ENCODE measurements at places on chromosomes 16 and 17.

DNA sequence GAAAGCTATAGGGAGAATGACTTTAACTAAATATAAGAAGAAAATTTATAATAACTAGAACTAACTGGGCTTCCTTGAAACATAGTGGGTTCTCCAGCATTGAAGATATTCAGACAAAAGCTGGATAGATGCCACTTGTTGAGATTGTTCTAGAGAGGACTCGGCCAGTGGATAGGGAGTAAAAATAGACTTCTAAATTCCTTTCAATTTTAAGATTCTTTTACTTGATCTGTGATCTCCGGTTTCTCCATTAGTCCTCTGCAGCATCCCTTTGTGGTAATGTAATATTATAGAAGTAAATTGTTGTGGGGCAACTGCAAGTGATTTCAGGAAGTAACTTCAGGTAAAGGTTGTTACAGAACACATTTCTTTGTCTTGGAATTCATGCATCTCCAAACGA, 10.3 kb upstream of the RARA start:
- DNase-seq, result no peak

- DNase-seq, result no peak
Observed at GRCh38 chr17:8048236-8048635, 9.4 kb downstream of the ALOX15B start.

DNA sequence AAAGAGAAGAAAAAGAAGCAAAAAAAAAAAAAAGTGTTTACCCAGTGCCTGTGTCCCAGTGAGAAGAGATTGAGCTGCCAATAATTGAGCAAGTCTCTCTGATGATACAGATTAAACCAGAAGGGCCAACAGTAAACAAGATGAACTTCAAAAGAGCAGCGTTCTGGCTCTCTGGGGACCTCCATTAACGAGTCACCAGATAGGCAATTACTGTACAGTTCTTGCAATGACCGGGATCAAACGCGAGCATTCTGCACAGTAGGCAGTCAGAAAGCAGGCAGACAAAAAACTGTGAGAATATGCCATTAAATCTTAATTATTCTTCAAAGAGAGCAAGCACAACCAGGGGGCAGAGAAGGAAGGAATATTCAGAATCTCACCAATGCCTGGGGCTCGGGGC, 626.1 kb downstream of the TMEM114 start:
- no peak for DNase-seq

DNA sequence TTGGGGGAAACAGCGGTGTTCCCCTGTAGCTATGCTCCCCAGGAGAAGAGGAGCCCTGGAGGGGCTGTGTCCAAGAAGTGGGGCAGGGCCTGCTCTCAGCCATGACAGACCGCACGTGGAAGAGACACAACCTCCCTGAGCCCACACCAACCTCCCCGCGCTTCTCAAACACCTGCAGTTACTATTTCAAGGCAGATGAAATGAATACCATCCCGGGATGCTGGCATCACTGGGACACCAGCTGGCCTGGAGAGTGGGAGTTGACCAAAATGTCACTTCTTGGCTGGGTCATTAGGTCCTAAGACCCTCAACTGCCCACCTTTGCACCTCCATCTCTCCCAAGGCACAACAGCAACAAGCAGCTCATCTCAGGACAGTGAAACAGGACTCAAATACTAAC, 32.0 kb downstream of the SPHK1 start:
- DNase-seq, result no peak

DNA sequence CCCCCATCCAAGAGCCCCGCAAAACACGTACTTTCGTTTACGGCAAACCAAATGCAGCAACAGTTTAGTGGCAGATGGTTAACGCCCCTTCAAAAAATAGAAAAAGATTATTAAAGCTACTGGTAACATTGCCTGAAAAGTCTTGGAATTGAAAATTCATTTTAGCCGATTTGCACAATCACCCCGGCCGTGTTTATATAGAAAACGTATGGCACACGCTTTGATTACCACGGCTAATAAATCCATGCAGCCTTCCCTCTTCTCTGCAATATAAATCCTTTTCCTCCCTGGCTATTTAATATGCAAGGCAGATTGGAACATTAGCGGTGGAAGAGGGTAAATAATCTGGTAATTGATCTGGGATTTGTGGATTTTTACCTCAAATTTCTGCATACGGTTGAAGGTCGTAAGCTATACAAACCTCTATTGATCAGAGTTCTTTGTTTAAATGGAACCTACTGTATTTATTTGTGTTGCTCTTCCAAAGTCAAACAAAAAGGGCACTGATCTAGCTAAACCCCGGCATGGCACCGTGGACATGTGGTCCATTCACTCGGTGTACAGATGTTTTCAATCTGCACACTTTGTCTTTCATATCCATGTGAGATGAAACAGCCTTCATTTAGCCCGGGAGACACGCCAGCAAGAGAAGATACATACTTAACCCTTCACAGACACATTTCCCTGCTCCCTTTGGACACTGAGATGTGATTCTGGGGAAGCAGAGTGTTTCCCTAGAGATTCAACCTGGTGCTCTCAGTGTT, 238.1 kb upstream of the MAF start:
- no peak for DNase-seq

DNA sequence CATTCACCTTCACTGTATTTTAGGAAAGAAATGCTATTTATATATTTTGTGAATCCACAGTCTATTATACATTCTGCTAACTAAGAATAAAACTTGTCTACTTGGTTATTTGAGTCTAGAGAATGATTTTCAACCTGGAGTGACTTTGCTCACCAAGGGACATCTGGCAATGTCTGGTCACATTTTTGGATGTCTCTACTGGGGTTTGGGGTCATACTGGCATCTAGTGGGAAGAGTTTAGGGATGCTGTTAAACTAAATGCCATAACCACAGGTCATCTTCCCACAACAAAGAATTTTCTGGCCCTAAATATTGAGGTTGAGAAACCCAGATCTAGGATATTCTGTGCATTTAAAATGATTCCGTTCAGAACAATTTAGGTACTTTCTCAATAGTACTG, 26.0 kb downstream of the KCNJ16 start:
- DNase-seq, result no peak

GRCh38 chr17:17344507-17345293, 41.5 kb downstream of the NT5M start:
- no peak for DNase-seq

DNA sequence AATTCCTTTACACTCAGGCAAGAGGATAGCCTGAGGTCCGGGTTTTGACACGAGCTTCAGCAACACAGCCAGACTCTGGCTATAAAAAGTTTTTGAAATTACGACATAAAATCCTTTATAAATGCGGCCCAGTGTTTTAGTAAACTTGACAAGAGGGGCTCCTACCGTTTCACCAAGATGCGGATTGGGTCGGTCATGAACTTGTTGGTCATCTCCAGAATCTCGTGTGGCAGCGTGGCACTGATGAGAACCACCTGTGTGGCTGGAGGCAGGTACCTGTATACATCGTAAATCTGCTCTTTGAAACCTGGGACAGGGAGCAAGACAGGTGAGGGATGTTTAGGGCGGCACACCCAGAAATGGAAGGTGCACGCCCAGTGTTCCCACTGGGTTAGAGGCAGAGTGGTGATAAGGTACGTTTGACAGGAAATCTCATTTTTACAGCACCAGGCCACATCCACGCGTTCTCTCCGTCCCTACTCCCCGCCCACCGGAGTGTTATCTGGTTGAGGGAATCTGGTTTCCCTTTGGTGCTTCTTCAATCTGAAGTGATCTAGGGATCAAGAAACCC, 8.0 kb downstream of the EIF4A3 start:
- no peak for DNase-seq

DNA sequence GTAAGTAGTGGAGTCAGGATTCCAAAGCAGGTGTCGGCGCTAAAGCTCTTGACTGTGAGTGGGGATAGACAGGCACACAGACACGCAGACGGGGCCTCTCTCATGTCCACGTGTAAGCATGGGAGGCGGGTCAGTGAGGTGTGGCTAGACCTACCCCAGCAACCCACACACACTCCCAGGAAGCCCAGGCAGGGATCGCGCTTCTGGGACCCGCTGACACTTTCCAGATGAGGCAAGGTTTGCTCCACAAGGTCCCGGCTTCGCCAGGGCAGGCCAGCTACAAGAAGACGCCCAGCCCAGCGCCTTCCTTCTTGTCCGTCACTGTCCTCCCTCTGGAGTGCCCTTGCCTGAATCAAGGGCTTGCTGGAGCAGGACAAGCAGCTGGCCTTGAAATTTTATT, 213.8 kb upstream of the RPL38 start:
- DNase-seq, result no peak

GRCh38 chr16:83826146-83826913, 18.6 kb downstream of the HSBP1 start:
- DNase-seq, result peak; percentile 84

GRCh38 chr16:17939723-17940122, 396.8 kb downstream of the NPIPA8 start:
- no peak for DNase-seq

GRCh38 chr16:81189100-81189664, 49.3 kb upstream of the BCO1 start:
- DNase-seq, result no peak

DNA sequence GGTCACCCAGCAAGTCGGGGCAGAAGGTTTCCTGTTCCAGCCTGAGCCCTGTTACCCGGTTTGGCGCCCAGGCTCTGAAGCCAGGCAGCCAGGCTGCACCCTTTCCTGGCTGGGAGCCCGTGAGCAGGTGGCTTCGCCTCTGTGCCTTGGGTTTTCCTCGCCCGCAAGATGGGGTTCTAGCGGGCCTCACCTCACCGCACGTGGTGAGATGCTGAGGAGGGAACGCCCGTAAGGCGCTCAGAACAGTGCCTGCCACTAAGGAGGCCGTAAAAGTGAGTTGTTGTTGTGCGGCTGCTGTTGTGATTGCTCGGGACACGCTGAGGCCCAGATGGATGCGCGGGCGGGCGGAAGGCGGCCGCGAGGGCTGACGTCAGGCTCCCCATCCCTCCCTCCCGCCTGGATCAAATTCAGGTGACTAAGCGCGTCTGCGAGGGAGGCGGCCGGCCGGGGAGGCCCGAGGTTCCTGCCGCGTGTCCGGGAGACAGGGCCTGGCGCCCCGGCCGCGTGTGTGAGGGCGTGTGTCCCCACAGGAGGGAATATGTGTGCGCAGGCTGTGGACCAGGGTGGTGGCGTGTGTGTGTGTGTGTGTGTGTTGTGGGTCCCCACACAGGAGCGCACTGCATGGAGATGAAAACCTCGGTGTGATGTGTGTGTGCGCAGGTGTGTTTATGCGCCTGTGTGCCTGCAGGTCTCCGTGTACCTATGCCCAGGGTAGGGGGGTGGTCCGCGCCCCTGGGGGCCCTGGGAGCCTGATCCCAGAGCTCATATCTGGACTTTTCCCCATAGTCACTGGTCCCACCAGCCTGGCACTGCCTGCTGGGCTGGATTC, 4.3 kb downstream of the CAMKK1 start:
- DNase-seq, result no peak

DNA sequence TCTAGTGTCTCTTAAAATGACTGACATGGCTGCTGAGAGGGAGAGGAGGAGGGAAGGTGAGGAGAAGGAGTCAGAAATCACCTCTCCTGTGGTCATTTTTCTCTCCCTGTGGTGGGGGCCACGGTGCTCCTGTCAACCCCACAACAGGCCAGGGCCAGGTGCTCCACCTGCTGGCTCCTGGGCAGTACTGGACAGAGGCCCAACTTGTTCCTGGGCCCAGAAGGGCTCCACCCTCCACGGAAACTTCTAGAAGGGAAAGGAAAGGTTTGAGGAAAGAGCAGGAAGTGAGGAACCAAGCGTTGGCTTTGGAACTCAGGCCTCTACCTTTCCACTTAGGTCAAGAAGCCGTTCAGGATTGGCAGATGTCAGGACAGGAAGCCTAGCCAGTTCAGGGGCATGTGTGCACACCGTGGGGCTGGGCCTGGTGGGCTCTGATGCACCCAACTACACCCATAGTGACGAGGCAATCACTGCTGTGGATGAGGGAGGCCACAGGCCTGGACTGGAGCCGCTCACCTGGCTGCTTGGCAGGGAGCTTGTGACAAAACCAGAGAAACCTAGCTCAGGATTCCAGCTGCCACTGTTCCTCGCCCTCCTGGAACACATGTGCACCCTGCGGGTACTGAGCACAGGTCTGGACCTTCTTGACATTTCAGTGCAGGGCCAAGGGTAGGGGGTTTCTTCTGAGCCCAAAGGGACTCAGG, 36.1 kb downstream of the WNT3 start:
- DNase-seq, result no peak

DNA sequence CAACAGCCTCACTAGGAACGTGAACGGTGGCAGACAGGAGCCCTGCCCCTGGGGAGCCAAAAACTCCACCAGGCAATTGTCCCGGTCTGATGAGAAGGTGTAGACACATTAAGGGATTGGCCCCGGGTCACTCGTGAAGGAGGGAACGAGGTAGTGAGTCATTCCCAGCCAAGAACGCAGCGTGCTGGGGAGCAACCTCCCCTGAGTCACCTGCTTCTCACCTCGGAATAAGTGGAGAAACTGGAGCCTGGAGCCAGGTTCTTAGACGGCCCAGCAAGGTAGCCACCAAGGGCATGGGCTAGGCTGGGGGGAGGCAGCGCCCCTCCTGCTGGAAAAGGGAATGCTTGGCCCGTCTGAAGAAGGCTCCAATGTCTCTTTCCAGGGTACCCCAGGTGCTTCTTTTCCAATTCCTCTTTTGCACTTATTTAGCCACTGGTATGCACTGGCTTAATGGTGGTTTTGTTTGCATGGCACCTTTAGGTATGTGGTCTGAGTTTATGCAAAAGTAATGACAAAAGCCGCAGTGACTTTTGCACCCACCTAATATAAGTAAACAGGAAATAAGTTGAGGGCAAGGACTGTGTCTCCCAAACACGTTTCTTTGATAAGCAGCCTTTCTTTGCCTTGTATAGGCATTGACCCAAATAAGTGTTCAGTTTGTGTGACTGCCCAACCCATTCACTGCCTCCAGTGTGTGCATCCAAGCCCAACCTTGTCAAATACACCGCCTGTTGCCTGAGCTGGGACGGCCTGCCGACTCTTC, 1.8 kb upstream of the HELZ start:
- peak; percentile 50 for DNase-seq

GRCh38 chr17:58302919-58303585, 22.3 kb upstream of the MPO start:
- DNase-seq, result no peak

Measured in stimulated activated CD4-positive, alpha-beta T cell treated with anti-CD3 and anti-CD28 coated beads, Interleukin-4, amount 100 ng/mL, for 24 hours (primary cell).